Gastroesophageal sphincter (tissue), 4 donors: ENCODE measurements at places on chromosomes 4 and X.

DNA sequence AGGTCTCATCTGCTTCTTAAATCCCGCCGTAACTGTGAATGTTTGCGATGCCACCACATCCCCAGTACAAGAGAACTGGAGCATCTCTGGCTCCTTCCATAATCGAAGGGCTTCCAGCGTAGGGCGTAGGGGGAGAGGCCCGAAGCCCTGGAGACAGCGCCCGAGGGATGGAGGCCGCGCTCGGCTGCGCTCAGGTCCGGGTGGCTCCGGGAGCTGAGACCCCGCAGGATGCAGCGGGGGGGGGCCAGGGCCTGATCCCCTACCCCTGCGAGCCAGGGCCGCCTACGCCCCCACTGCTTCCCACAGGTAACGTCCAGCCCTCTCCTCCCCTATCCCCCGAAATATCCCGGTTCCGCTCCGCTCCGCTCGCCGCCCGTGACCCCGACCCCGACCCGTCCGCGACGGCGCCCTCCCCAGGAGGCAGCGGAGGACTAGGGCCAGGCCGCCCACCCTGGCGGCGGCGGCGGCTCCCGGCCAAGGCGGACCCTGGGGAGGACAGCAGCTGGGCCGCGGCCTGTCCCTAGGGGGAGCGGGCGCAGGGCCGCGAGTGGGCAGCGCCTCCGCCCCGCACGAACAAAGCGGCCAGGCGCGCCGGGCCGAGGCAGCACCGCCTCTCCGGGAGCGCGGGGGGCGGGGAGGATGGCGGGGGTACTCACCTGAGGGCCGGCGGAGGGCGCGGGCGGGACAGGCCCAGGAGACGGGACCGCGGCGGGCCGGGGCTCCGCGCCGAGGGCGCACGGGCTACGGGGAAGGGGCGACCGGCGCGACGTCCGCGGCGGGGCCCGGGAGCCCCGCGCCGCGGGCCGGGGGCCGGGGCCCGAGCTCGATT, 723 bp downstream of the WDFY3 start:
- peak overlapping the region; percentile 76 for H3K4me3 ChIP-seq
- peak overlapping the region; percentile 76 for H3K27ac ChIP-seq
- H3K36me3 ChIP-seq = no peaks in the 10 kb centered on the region

DNA sequence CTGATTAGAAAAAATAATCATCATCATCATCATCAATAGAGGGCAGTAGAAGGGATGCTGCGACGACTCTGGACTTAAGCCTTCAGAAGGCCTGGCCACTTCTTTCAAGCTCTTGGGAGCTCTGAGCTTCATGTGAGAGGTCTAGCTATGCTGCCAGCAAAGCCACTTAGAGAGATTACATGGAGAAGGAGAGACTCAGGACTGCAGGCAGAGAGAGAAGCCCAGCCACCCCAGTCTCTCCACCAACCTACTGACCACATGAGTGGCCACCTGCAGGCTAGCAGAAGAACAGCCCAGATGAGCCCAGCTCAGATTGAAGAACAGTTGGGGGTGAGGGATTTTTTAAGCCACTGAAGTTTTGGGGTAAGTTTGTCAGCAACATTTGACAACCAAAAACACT, 17.1 kb upstream of the TMEM150C start:
- no peak overlapping the region for H3K4me3 ChIP-seq
- ATAC-seq = no peak
- H3K27ac ChIP-seq = no peak overlapping the region

- H3K27me3 ChIP-seq = no peaks in the 10 kb centered on the region
- no peaks in the 10 kb centered on the region for H3K36me3 ChIP-seq
- H3K4me1 ChIP-seq = no peaks in the 10 kb centered on the region
- H3K4me3 ChIP-seq = no peak overlapping the region
These were observed 144.8 kb downstream of the FRYL start for GRCh38 chr4:48635310-48635709.

DNA sequence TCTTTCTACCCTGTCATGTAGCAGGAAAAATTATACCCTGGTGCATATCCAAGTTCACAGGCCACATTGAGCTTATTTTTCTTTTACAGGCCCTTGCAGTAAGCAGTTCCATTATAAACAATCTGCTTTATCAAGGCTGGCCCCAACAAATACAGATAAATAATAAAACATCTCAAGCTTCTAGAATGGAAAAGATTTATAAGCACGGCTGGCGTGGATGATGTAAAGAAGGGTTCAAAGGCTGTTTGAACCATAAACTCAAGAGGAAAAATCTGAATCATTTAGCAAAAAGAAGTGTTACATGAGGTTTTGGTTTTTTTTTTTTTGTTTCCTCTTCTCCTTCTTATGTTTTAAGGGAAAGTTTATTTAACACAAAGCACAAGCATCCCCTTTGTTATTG, 109.7 kb downstream of the UNC5C start:
- H3K27me3 ChIP-seq = no peaks in the 10 kb centered on the region
- H3K4me1 ChIP-seq = no peaks in the 10 kb centered on the region
- no peak overlapping the region for H3K4me3 ChIP-seq
- no peak for ATAC-seq
- H3K27ac ChIP-seq = no peak overlapping the region

DNA sequence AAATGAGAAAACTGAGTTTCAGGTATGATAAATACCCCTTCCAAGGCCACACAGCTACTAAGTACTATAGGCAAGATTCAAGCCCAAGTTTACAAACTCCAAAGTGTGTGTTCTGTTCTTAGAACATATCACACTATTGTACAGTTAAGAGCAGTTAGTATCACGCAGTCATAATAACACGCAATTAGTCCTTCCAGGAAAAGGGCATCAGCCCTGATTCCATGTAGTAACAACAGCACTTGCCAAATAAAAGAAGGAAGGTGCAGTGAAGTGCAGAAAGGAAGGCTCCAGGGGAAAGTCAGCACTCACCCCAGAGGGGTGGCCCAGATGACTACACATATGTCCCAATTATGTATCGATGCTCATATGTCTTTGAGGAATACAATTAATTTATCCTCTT, 4.4 kb downstream of the TASL start:
- H3K27ac ChIP-seq = no peak overlapping the region
- no peaks in the 10 kb centered on the region for H3K36me3 ChIP-seq
- H3K4me3 ChIP-seq = no peak overlapping the region
- no peaks in the 10 kb centered on the region for H3K27me3 ChIP-seq
- no peak for ATAC-seq
- H3K4me1 ChIP-seq = no peaks in the 10 kb centered on the region

DNA sequence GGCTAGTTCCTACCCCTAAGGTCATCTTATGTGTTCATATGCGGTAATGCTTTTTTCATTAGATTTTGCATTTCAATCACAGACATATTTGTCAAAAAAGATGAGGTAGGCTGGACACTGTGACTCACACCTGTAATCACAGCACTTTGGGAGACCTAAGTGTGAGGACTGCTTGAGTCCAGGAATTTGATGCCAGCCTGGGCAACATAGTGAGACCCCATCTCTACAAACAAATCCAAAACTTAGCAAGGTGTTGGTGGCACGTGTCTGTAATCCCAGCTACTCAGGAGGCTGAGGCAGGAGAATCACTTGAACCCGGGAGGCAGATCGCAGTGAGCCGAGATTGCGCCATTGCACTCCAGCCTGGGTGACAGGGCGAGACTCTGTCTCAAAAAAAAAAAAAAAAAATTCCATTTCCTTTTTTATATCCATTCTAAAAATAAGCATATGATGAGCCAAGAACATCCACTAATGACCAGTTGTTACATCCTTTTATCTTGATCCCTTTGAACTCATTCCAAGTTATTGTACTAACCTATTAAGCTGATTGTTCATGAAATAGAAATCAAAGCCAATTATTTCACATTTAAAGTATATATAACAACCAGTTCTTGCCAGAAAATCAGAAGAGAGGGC, 23.4 kb downstream of the PGAM4 start:
- no peaks in the 10 kb centered on the region for H3K36me3 ChIP-seq
- H3K4me3 ChIP-seq = no peak overlapping the region
- H3K4me1 ChIP-seq = peaks cover 17% of the 10 kb centered on the region
- no peak for ATAC-seq
- no peak overlapping the region for H3K27ac ChIP-seq

DNA sequence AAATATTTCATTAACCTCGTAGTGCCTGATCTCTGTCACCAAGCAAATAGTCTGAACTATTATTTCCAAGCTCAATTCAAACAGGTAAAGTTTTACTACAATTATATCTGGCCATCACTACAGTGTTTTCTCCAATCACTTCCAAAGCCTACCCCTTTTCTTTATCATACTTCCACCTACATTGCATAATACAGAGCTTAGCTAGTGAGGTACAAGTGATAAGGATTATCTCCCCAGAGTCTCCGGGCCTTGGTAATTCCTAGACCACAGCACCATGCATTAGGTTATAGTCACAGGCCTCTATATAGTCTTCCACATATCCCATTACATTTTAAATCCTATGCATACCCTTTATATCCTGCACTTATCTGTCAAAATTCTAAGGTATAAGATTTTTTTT, 154.2 kb downstream of the SNCA start:
- H3K36me3 ChIP-seq = no peaks in the 10 kb centered on the region
- H3K4me3 ChIP-seq = no peak overlapping the region
- ATAC-seq = no peak
- H3K27ac ChIP-seq = no peak overlapping the region

- ATAC-seq = no peak
- no peaks in the 10 kb centered on the region for H3K36me3 ChIP-seq
- H3K4me1 ChIP-seq = peaks cover 14% of the 10 kb centered on the region
- peak within 1 kb of the TSS; percentile 40 for H3K4me3 ChIP-seq
These were observed at the start of gene PCSK1N for GRCh38 chrX:48835524-48836329. Gene PCSK1N (minus strand): TSS chrX:48835610. CDS start chrX:48835532, 78 bp downstream.

DNA sequence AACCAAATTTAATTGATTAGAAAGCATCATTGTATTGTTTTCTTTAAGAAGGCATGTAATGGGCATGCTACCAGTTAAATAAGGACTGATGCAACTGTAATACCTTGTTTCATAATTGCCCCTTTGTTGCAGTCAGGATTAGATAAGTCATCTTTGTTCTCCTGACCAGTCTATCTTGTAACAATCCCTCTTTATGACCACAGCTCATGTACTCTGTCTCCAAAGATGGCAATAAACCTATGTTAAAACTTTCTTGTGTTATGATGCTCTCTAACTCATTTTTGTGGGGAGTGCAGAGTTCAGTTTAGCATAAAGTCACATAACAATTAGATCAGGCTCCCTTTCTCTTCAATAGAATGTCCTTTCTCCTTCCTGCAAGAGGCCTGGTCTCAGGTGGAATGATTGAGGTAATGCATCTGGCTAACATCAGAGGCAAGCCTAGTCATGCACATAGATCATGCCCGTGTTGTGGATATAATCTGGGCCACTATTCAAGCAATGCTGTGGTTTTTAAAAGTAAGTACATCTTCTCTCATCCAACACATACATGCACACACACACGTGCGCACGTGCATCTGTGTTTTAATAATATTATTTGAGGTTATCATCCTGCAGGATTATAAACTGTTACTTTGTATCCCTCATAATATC, 45.6 kb downstream of the TMEM154 start:
- H3K4me3 ChIP-seq = no peak overlapping the region
- H3K4me1 ChIP-seq = no peaks in the 10 kb centered on the region
- no peaks in the 10 kb centered on the region for H3K36me3 ChIP-seq
- no peak for ATAC-seq
- H3K27me3 ChIP-seq = no peaks in the 10 kb centered on the region

GRCh38 chrX:23952984-23953907, 45.4 kb downstream of the CXorf58 start:
- no peaks in the 10 kb centered on the region for H3K36me3 ChIP-seq
- no peak overlapping the region for H3K4me3 ChIP-seq
- no peak overlapping the region for H3K27ac ChIP-seq

- H3K4me3 ChIP-seq = no peak overlapping the region
- H3K27me3 ChIP-seq = no peaks in the 10 kb centered on the region
- no peaks in the 10 kb centered on the region for H3K36me3 ChIP-seq
- H3K4me1 ChIP-seq = no peaks in the 10 kb centered on the region
- no peak overlapping the region for H3K27ac ChIP-seq
These were observed 98.7 kb downstream of the KLHL34 start for GRCh38 chrX:21559417-21559816.

- no peak for ATAC-seq
- H3K36me3 ChIP-seq = no peaks in the 10 kb centered on the region
- no peak overlapping the region for H3K27ac ChIP-seq
- H3K27me3 ChIP-seq = no peaks in the 10 kb centered on the region
- H3K4me3 ChIP-seq = no peak overlapping the region
These were observed 102.7 kb downstream of the SPCS3 start for GRCh38 chr4:176422511-176422910.

DNA sequence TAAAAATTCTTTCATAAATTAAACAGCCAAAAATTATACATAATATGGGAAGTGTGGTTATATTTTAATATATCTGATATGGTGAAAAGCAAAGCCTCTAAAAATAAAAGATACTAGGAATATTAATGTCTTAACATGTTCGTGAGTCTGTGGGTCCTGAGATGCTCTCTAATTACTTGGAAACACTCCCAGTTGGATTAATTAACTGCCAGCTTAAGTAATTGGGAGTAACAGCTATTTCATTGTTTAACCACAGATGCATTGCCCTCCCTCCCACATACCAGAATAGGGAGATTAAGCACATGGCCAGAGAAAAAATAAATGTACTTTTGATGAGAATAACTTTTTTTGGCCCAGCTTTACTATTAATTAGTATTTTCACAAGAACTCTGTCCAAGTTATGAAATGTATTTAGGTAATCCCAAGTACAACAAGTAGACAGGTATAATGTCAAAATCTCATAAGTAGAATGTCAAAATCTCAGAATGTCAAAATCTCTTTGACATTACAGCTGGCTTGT, 79.7 kb downstream of the BTC start:
- H3K36me3 ChIP-seq = no peaks in the 10 kb centered on the region
- H3K4me1 ChIP-seq = peaks cover 5% of the 10 kb centered on the region
- no peak overlapping the region for H3K4me3 ChIP-seq
- no peaks in the 10 kb centered on the region for H3K27me3 ChIP-seq

DNA sequence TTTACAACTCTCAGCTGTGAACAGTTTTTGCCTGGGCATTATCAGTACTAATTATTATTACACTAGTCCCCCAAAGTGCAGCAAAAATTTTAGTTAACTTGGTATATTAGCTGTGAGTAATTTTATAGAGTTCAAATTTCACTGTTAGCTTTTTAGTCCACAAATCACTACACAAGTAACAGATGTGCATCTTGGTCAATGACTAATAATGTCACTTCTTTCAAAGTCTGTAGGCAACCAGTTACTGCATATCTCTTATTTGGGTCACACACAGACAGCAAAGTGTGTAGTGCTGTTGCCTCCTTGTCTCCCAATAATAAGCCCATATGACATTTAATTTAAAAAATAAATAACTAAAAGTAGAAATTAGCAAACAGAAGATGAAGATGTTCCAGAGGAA, 159.9 kb downstream of the SCFD2 start:
- no peak for ATAC-seq
- H3K27me3 ChIP-seq = no peaks in the 10 kb centered on the region
- no peak overlapping the region for H3K4me3 ChIP-seq
- H3K4me1 ChIP-seq = no peaks in the 10 kb centered on the region
- H3K27ac ChIP-seq = no peak overlapping the region
- H3K36me3 ChIP-seq = no peaks in the 10 kb centered on the region

GRCh38 chrX:75276666-75277065, 2.8 kb downstream of the UPRT start:
- no peak overlapping the region for H3K4me3 ChIP-seq
- H3K27ac ChIP-seq = no peak overlapping the region
- no peaks in the 10 kb centered on the region for H3K36me3 ChIP-seq
- no peaks in the 10 kb centered on the region for H3K27me3 ChIP-seq

GRCh38 chr4:42309361-42310260, 87.7 kb upstream of the SHISA3 start:
- peaks cover 14% of the 10 kb centered on the region for H3K4me1 ChIP-seq
- no peaks in the 10 kb centered on the region for H3K36me3 ChIP-seq
- peaks cover 4% of the 10 kb centered on the region for H3K27me3 ChIP-seq
- H3K27ac ChIP-seq = no peak overlapping the region
- no peak for ATAC-seq
- H3K4me3 ChIP-seq = no peak overlapping the region

- no peak overlapping the region for H3K4me3 ChIP-seq
- no peaks in the 10 kb centered on the region for H3K36me3 ChIP-seq
- ATAC-seq = no peak
- no peaks in the 10 kb centered on the region for H3K4me1 ChIP-seq
These were observed 9.4 kb downstream of the FHIP1A start for GRCh38 chr4:151418385-151418784.
